NCI-H446 treated with DMSO at 0.1 percent for 48 hours (cell line): ENCODE measurements at places on chromosomes 2 and 18.

DNA sequence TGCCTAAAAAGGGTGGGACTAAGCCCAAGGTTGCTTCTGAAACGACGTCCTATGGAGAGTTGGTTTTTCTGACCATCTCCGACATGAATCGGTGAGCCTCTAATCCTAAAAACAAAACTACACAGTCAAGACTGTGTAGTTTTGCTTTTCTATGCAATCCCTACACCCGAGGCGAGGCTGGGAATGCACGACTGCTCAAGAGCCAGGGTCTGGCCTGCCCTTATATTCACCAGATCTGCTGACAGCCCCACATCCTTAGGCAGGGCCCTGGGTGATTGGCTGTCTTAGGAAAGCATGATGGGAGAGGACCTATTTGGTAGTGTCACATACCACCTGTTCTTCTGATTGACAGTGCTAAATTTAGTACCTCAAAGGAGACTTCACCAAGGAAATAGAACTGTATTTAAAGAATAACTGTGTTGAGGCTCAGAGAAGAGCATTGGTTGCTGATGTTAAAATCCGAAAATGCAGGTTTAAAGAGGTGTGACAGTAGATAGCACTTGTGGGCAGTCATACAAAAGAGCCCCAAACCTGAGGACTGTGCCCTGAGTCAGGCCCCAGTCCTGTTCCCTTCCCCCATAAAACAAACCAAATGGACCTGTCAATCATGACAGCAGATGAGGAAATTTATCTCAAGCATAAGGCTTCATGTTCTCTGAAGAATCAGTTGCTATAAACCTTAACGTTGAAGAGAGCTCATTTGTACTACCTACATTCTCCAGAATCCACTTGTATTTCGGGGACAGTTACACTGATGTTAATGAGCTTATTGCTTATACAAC lies at the start of gene TTN:
TTN (minus strand) TSS at position 197 of the 782 bp plus-strand sequence. CDS start 2,781 bp downstream, outside the sequence.
- no peak for DNase-seq

DNA sequence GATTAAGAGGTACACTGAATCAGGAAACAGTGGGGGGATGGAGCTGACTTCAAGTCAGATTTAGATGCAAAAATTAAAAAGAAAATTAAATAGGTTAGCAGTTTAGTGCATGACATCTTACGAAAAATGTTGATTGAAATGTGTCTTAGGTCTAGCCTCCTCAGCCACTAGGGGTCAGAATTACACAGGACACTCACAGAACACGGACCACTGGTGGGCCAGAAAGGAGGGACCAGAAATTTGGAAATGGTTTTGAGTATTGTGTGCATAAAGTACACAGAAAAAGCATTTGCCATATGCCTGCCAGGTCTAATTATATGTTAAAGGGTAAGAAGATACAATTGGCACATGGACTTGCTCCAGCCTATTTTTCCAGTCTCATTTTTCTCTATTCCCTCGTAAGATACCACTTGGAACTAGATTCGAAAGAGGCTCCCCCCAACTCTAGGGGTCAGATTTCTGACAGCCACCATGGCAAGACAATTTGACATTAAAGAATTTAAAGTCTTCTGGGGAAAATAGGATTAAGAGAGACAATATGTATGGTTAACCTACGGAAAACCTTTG lies 550.2 kb upstream of the SETBP1 start:
- peak; percentile 72 for DNase-seq

- DNase-seq: no peak
Measured at GRCh38 chr18:68509902-68510301, 205.0 kb downstream of the TMX3 start.

DNA sequence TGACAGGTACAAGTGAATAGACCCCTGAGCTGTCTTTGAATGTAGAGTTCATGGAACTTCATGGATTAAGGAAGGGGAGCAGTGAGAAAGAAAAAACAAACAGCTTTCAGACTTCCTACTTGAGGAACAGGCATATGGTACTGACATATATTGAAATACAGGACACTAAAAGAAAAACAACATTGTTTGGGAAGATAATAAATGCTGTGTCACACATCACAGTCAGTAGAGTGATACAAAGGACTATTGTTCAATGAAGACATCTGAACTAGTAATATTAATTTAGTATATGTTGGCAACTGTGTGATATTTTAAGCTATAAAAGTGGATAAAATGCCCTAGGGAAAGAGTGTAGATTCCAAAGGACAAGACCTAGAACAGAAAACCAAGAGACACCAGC lies 3.3 kb downstream of the DSC2 start:
- no peak for DNase-seq

- DNase-seq: no peak
Measured at GRCh38 chr18:51522821-51523220, 325.3 kb upstream of the MEX3C start.

GRCh38 chr2:62370321-62371250 lies 135.4 kb downstream of the TMEM17 start:
- DNase-seq: no peak

DNA sequence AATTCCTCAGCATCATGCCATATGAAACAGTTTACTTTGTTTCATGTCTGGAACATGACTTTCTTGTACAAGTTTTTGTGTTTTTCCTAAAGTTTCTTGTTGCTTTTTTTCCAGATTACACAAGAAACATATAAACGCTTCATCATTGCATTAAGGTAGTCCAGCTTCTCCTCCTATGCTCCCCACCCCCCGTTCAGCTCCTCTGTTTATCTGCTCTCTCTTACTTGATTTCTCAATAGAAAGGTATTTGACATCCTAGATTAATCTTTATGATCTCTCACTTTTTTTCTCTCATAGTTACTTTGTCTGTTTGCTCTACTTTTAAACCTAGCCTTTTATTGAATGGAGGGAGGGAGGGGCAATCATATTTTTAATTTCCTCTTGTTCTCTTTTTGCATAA lies 25.4 kb downstream of the SLC40A1 start:
- DNase-seq: no peak

- no peak for DNase-seq
Measured at GRCh38 chr2:235508371-235509160, 14.7 kb downstream of the AGAP1 start.

- DNase-seq: no peak
Measured at GRCh38 chr2:86284987-86285386, 52.4 kb downstream of the REEP1 start.

DNA sequence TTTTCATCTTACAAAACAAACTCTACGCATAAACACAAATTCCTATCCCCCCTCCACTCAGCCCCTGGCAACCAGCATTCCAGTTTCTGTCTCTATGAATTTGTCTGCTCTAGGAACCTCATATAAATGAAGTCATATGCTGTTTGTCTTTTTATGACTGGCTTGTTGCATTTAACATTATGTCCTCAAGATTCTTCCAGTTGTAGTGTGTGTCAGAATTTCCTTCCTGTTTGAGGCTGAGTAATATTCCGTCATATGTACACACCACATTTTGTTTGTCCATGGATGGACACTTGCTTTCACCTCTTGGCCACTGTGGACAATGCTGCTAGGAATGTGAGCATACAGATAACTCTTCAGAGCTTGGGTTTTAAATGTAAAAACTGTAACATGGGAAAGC lies 272.1 kb downstream of the GBX2 start:
- DNase-seq: no peak

DNA sequence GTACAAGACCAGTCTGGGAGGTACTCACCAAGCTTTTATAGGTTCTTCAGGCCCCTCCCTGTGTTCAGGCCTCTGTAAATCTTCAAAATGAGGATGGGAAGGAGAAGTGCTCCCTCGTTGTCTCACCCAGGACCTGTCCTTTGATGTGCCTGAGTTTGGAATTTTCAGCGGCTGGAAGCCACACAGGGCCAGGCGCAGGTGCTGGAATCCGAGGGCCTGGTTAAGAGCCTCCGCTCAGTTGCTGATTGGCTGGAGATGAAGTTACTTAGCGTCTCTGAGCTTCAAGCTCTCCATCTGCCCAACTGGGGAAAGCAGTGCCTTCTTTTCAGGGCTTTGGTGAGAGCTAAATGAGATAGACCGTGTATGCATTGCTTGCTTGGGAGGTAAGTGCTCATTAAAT lies 30.0 kb downstream of the HJURP start:
- DNase-seq: no peak

- no peak for DNase-seq
Measured at GRCh38 chr2:189516546-189516945, 64.0 kb downstream of the SLC40A1 start.

DNA sequence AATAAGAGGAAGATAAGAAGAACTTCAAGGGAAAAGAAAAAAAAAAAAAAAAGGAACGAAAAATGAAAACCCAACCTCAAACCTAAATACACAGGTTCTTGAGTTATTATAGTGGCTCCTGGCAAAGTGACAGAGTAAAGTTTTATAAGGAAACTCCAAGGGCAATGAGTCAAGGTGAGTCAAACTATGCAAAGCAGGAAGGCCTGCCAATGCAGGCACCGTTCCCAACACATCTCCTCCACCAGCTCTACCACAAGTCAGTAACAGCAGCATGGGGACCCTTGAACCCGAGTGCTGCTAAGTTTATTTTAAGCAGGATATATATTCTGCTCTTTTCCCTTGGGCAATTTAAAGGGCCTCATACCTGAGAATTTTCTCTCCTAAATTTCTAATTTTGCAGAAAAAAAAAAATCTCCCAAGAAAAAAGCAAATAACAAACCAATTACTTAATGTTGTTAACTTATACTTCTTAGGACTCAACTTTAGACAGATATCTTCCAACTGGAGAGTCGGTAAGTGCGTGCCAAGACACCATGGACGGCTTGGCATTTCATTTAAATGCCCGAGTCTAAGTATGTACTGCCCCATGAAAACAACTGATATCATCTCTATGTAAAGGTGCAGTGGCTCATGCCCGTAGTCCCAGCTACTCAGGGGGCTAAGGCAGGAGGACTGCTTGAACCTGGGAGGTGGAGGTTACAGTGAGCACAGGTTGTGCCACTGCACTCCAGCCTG lies 75.7 kb upstream of the TFCP2L1 start:
- no peak for DNase-seq

- no peak for DNase-seq
Measured at GRCh38 chr2:238722883-238723282, 125.0 kb upstream of the TWIST2 start.

DNA sequence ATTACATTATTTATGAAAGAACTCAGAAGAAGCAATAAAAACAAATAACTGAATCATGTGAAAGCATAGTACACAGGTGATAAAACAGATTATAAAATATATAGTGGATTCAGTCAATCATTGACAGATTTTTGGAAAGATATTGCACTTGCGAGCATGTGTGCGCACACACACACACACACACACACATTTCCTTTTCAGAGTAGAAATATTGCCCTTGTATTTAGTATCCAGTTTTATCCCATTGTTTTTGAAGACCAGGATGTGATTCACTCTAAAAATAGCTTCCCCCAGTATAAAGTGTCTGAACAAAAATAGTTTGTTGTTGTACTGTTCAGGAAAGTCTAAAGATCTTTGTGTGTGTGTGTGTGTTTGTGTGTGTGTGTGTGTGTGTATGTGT lies 145.5 kb downstream of the CALCRL start:
- DNase-seq: no peak

GRCh38 chr2:208017721-208018120 lies 7.6 kb downstream of the PLEKHM3 start:
- DNase-seq: no peak

DNA sequence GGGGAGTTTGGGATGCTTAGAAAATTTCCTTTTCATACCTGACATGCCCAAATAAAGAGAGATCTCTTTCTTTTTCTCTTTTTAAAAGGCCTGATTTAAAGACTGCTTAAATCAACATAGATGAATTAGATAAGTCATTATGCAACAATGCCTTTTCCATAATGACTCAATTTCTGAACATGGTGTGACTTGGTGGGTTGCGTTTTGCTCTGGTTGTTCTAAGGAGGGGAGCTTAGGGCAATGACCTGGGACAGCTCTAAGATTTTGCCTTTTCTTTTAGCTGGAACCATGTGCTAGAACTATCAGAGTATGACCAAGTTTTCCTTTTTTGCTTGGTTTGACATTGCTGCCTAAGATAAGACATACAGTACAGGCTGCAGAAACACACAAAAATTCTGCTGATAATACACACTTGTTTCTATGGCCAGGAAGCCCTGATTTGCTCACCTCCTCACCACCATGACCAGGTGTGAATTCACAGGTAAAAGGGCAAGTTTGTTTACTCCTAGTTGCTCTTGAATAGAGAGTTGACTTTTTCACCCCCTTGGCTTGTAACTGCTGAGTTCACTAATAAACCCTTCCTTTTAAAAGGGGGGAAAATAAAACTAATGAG lies 58.1 kb upstream of the IL1RL1 start:
- DNase-seq: no peak

DNA sequence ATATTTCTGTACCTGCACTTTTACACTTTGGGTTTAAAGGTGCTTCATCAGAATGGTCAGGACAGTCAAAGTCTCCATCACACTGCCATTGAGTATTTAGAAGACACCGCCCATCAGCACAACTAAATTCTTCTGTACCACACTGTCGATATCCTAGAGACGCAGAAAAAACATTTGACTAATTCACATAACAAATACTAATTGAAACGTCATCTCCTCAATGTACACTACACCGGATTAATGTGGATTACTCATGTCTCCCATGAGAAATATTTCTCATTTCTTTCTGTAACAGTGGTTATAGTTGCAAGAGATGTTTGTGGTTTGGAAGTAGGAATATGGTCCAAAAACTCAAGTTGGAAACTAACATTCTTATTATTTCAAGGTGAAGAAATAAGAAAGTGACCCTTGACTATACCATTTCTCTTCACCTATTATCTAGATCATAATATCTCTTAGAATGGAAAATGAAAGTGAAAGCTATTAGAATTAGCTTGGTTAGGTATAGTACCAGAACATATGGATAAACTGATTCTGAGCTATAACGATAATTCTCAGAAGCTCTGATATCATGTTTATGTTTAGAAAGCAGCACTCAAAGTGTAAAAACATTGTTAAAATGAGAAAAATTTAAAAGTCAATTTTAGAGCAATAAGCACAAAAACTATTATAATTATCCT lies 1627.7 kb downstream of the LRP1B start:
- no peak for DNase-seq

- no peak for DNase-seq
Measured at GRCh38 chr2:81196383-81196851, 891.9 kb upstream of the LRRTM1 start.

DNA sequence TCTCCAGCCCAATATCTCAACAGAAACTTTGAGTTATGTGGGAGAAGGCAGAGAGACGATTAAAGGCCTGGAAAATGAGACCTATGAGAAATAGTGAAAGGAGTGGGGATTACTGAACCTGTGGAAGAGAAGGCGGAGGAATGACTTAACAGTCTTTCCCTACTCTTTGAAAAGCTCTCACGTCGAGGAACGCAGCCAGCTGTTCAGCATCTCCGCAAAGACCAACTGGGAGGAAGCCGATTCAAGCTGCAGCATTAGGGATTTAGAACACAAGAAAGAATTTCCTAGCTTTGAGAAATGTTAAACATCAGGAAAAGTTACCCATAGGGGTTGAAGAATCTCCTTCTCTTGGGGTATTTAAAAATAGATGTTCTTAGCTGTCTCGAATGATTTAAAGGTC lies 233.2 kb upstream of the PARD3B start:
- no peak for DNase-seq

DNA sequence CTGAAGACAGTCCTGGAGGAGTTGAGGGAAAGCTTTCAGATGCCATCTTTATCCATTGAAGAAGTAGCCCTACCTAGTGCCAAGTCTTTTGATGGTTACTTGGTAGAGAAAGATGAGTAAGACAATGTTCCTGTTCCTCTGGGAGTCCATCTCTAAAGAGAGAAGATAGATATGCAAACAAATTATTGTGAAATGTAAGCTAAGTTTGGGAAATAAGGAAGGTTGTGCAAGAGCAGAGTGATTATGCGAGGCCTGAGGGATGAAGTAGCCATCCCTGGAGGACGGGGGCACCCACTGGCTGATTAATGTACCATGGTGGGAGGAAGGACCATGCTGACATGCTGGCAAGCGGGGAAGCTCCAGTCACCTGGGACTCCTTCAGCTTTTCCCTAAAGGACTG lies 994 bp upstream of the DTNA start:
- DNase-seq: no peak

GRCh38 chr2:128396500-128396891 lies 77.8 kb upstream of the HS6ST1 start:
- DNase-seq: no peak
